ENCODE measurements at places on chromosomes 13 and 19.

DNA sequence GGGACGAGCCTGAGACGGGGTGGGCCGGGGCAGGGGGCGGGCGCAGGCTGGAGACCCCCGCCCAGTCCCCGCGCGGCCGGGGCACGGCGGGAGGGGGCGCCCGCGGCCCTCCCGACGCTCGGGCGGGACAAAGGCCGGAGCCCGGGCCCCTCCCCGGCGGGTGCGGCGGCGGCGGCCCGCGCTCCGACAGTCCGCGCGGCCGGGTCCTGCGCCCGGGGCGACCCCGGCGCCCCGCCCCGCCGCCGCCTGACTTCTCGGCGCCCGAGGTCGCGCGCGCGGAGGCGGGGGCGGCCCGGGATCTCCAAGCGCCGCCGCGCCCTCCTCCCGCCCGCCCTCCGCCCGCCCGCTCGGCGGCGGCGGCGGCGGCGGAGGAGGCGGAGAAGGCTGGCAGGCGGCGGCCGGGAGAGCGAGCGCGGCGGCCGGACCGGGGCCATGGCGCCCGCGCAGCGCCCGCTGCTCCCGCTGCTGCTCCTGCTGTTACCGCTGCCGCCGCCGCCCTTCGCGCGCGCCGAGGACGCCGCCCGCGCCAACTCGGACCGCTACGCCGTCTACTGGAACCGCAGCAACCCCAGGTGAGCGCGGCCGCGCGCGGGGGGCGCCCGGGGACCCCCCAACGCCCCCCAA is at the start of gene EFNA2:
TSS of gene EFNA2 (plus strand) at position 137 of the 624 bp plus-strand sequence. CDS start at position 433, 296 bp downstream.
- DNase-seq: no peak

GRCh38 chr19:1671716-1672037 is 19.3 kb upstream of the TCF3 start:
- DNase-seq: no peak

DNA sequence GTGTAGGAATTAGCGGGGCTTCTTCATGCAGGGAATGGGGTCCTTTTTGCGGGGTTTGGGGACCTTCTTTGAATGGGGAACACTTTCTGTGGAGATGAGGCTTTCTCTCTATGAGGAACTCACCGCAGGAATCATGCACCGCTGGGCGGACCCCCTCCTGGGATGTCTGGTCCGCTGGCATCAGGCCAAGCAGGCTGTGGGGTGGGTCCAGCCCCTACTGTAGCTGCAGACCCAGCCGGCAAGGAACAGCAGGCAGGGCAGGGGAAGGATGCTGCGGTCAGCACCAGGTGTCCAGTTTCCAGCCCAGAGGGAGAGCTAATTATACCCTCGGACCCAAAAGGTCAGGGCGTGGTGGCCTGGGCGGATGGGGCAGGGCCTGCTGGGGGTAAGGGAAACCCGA is 1.8 kb downstream of the MYBPC2 start:
- DNase-seq: no peak

DNA sequence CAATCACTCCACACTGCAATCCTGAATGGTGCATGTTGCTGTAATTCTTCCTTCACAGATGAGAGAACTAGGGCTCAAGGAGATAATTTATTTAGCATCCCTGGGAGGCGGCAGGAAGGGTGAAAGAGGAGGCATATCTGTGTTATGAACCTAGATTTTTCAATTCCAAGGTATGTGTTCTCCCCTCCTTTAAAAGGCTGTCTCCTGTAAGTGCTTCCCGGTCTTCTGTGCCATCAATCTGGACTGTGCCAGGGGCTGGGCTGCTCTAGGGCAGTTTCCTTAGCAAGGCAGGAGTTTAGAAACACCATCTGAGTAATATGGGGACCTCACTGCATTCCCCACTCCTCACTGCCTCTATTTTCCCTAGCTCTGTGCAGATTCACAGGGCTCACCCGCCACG is 185.0 kb downstream of the RFC3 start:
- no peak for DNase-seq

DNA sequence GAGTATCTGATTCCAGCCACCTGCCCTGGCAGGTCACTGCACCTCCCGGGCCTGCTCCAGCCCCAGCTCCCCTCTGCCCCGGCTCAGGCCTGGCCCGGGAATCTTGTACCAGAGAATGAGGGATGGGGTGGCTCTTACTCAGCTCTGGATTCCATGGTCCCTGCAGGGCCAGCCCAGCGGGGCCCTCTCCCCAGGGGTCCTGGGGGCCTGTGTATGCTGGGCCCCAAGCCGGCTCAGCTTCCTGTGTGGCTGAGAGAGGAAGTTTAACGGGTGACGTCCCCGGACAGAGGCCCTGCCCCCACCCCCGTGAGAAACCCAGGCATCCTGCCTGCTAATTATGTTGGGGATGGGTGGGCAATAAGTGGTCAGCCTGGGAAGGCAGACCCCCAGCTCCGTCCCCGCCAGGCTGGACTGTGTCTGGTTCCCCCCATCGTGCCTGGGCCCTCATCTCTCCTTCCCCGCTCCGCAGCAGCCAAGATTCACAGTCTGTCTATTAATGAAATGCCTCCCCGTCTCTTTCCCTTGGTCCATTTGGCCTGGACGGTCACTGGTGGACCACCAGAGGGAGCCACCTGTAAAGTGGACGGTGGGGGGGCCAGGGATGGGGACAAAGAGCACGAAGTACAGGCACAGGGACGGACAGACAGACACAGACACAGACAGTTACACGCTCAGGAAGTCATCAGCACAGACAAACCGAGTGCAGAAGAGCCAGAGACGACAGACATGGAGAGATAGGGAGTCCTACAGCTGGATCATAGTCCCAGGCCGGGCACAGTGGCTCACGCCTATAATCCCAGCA is at the start of gene DENND1C:
TSS of gene DENND1C (minus strand) at position 247 of the 802 bp plus-strand sequence. CDS start at position 155, 92 bp downstream.
- no peak for DNase-seq

GRCh38 chr13:102686024-102686423 is 8.8 kb downstream of the METTL21C start:
- no peak for DNase-seq

DNA sequence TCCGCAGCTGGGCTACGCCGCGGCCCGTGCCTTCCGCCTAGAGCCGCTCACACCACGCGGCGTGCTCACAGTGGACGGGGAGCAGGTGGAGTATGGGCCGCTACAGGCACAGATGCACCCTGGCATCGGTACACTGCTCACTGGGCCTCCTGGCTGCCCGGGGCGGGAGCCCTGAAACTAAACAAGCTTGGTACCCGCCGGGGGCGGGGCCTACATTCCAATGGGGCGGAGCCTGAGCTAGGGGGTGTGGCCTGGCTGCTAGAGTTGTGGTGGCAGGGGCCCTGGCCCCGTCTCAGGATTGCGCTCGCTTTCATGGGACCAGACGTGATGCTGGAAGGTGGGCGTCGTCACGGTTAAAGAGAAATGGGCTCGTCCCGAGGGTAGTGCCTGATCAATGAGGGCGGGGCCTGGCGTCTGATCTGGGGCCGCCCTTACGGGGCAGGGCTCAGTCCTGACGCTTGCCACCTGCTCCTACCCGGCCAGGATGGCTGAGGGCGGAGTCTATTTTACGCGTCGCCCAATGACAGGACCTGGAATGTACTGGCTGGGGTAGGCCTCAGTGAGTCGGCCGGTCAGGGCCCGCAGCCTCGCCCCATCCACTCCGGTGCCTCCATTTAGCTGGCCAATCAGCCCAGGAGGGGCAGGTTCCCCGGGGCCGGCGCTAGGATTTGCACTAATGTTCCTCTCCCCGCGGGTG is 7.4 kb downstream of the DBP start:
- peak; percentile 81 for DNase-seq

- no peak for DNase-seq
Observed at GRCh38 chr19:46624958-46625661, at the start of gene PTGIR. Gene PTGIR (minus strand): TSS chr19:46625089. CDS start chr19:46624225, 864 bp downstream.

- DNase-seq: no peak
Observed at GRCh38 chr19:38898788-38899446, 501 bp downstream of the SIRT2 start.

DNA sequence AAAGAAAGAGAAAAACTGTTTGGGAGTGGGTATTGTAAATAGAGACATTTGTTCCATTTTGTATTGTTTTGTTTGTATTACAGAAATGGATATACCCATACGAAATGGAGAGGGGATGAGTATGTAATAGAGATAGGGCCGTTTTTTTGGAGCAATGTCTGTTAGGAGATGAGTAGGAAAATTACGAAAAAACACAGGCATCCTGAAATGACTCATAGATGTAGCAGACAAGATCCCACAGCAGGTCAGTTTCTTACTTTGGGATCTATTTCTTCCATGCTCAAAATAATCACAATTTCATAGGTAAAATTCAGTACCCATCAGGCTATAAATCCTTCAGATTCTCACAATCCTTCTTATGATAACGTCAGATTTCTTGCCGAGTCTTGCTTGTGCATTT is 779.4 kb upstream of the SLITRK1 start:
- DNase-seq: no peak

GRCh38 chr19:52336791-52337381 is 843 bp downstream of the ZNF610 start:
- DNase-seq: no peak

DNA sequence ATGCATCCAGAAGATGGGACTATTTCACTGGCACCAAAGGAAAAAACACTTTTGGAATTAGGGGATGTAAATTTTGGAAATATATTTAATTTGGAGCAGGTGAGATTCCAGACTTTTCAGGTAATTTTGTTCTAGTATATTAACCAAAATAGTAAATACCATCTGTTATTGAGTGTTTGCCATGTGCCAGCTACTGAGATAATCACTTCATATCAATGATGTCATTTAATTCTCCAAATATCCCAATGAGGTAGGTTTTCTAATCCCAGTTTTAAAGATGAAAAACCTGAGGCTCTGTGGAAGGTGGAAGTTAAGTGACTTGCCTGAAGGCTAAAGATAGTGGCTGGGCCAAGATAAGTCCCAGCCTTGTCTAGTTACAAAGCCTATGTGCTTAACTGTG is 95.2 kb downstream of the TDRD3 start:
- DNase-seq: no peak

DNA sequence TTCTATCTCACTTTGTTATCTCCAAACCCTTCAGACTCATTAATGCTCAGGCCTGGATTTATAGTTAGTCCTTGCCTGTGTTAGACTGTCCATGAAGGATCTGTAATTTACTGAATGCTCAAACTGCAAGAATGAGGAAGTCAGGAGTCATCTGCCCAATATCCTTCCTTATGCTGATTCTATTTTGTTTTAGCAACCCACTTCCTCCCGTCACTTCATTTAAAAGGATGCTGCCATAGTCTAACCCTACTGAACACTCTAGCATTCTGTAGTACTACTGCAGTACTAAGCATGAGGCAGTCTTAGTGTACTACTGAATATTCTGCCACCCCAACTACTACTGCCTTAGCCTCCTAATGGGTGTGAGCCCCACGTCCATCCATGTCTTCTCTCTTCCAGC is 1.5 kb downstream of the FCAR start:
- no peak for DNase-seq

- DNase-seq: no peak
Observed at GRCh38 chr19:29548483-29549085, 22.8 kb downstream of the VSTM2B start.

DNA sequence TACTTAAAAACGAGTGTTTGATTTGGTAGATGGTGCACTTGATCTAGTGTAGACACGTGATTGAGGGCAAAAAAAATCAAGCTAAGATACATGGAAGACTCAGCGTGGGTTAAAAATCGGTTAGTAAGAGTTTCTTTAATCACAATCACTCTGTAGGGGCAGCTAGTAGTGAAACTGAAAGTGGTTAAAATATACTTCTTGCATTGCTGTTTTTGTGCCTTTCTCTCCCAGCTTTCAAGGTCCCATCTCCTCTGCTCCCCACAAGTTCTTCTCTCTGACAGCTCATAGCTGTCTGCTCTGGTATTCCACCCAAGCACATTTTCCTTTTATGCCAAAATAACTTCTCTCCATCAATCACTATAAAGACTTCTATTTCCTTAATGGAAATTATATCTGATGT is 1089.7 kb downstream of the EFNB2 start:
- DNase-seq: no peak

DNA sequence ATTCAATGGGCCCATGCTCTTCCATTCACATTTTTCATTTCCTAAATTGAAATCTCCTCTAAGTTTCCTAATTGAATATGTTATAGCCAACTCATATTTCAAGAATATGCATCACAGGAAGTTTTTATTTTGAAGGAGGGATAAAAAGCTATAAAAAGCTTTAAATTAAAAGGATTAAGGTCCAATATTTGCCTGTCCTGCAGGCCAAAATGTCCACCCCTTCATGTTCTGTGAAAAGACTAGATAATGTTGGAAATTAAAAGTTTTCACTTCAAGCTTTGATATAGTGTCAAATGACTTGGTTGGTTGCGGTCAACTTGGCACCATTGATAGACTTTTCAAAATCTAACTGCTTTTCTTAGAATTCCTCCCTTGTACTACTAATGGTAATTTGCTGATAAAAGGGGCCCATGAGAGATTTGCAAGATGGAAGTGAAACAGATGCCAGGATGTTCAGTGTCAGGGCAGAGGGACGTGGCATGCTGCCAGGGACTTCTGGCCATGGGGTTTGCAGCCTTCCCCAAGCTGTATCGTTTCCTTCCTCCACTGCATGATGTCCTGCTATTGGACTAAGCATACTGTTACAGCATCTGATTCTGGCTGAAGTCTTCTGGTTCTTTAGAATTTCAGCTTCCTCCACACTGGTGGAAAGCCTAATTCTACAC is 547.3 kb upstream of the MIR17HG start:
- DNase-seq: no peak

DNA sequence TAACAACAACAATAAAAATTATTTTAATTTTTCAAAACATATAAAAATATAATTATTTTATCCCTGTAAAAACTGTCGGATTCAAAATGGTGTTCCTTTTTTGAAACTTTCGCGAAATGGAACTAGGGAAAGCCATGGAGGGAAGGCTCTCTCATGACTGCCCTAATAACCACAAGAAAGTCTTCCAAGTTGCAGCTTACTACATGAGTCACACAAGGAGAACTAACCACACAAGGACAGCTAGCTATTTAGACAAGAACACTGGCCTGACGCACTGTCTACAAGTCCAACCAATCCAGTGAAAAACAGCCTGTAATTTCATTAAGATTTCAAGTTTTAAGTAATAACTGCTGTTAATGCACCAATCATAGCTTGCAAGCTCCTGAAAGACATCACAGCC is 319.2 kb upstream of the PCDH9 start:
- DNase-seq: no peak

All from NCI-H187 (cell line).